ENCODE measurements at places on chromosomes 2 and 18.

DNA sequence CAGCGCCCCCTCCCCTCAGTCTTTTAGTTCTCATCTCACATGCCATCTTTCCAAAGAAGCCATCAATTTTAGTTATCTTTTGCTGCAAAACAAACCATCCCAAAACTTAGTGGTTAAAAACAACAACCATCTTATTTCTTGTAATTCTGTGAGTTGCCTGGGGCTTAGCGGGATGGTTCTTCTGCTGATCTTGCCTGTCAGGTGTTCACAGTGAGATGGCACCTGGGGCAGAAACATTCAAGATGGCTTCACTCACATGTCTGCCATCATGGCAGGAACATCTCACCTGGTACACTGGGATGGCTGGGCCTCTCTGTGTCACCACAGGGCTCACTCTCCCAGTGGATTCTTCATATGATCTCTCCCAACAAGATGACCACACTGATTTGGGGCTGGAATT, 144.5 kb upstream of the MSH6 start:
- DNase-seq: no peak

- DNase-seq: no peak
These were observed 22.1 kb upstream of the CNGA3 start for GRCh38 chr2:98324181-98324580.

DNA sequence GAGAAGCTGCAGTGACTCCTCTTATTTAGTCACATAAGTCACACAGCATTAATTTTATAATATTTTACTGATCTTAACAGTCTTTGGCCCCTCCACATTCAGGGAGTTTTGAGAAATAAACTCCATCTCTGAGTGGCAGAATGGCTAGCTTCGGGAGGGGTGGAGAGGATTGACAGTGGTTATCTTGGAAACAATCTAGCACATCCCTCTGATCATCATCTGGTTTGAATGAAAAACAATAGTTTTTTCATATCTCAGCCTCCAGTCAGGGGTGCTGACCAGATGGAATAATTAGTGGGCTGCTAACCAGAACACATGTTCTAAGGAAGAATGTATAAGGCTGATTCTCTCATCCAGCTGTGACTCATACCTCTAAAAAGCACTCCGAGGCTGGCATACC, 477.5 kb downstream of the DPP10 start:
- DNase-seq: no peak

- no peak for DNase-seq
These were observed 389.3 kb downstream of the IRS1 start for GRCh38 chr2:226410247-226410835.

DNA sequence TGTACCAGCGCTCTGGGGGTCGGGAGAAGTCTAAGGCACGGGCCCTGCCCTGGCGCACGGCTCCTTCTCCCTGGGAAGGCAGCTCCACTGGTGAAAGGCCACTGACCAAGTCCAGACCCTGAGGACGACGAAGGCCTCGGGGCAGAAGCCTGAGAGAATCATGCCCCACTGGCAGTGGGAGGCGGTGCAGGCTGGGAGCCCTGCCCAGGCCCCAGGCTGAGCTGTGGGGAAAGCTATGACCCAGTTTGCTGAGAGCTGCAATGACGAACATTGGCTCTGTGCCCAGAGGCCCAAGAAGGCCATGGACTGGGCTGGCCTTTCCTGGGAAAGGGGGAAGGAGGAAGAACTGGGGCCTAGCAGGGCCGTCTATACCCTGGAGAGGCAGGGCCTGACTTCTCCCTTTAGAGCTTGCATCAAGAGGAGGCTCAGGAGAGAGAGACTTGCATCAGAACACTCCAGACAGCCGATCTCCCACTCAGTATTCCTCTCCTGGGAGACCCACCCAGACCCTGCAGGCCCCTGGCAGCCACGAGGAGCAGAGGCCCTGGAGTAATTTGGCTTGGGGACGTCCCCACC, 32.9 kb downstream of the HS1BP3 start:
- DNase-seq: no peak

- DNase-seq: no peak
These were observed 27.9 kb downstream of the RIF1 start for GRCh38 chr2:151437630-151438029.

DNA sequence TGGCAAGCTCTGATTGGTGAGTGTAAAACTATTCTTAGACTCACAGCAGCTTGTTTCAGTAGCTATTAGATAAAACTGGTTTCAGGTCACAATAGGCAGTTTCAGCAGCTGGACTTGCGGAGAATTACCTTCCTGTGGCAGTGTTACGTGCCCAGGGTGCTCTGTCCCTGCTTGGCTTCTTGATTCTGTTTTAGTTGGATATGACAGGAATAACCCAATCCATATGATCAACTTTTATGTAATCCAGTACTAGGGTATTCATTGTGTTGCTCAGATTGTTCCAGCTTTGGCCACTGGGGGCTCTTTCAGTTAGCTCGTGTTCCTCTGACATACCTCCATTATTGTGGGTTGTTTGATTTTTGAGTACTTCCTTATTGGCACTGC, 43.1 kb downstream of the INPP4A start:
- no peak for DNase-seq

GRCh38 chr2:177673602-177674595, 281.3 kb downstream of the AGPS start:
- no peak for DNase-seq

- DNase-seq: no peak
These were observed 96.9 kb downstream of the HNRNPLL start for GRCh38 chr2:38505779-38506178.

- DNase-seq: no peak
These were observed 387.2 kb downstream of the SOX11 start for GRCh38 chr2:6079405-6079804.

- peak; percentile 5 for DNase-seq
These were observed 1.0 kb downstream of the ZCCHC2 start for GRCh38 chr18:62523631-62524439.

DNA sequence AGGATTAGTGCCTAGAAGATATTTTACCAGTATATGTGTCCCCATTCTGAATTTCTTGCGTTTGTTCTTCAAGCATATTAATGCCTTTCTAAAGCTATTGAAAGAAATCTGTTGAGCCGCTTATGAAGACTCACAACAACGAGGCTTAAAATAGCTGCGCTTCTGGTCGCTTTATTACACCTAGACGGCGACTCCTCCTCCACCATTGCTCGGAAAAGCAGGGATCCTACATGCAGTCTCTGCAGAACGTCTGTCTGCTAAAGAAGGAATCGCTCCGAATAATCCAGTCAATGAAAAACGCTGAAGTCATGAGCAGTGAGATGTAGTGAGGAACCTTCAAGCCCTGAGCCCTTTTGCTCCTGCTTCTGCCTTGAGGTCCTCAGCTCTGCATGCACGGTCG, 94.8 kb upstream of the ZNF516 start:
- no peak for DNase-seq

DNA sequence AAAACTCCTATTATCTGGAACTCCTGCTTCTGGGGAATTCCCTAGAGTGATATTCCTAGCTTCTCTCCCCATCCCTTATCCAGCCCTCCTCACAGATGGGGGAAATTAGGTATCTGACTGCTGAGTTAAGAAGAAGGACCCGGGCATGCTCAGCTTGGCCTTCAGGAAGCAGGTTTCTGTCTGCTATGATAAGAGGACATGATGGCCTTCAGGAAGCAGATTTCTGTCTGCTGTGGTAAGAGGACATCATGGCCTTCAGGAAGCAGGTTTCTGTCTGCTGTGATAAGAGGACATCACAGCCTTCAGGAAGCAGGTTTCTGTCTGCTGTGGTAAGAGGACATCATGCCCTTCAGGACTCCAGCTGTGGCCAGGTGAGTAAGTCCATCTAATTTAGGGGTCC, 65.2 kb downstream of the PLEKHM3 start:
- no peak for DNase-seq

DNA sequence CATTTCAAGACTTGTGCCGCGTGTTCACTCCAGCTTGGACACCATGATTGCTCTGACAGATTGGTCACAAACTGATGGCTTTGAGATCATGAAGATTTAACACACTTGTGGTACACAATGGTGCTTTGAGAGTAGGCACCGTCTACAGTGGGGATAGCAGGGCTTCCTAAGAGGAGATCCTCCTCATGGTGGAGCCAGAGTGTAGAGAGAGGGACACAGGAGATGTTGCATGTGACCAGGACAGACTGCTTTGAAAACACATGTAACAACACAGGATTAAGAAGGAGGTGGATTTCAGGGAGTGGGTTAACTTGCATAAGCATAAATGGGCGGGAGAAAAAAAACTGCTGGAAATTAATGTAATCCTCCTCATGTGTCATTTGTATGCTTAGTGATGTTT, 95.7 kb upstream of the LINC00305 start:
- DNase-seq: no peak

DNA sequence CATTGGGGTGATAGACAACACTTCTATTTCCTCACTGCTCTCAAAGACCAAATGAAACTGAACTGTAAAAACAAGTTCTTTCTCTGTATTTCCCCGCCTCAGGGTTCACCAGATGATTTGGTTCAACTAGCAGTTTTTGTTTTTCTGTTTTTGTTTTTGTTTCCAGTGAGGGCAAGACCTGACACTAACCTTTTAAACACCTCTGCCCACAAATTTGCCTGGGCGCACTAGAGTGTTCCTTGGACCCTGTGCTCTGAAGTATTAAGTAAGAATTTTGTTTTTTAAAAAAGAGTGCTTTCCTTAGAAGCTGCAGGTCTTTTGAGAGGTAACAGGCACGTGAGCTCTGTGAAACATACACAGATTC, 92.9 kb downstream of the DYSF start:
- no peak for DNase-seq

- DNase-seq: no peak
These were observed 20.8 kb downstream of the KCNE4 start for GRCh38 chr2:223072826-223073225.

DNA sequence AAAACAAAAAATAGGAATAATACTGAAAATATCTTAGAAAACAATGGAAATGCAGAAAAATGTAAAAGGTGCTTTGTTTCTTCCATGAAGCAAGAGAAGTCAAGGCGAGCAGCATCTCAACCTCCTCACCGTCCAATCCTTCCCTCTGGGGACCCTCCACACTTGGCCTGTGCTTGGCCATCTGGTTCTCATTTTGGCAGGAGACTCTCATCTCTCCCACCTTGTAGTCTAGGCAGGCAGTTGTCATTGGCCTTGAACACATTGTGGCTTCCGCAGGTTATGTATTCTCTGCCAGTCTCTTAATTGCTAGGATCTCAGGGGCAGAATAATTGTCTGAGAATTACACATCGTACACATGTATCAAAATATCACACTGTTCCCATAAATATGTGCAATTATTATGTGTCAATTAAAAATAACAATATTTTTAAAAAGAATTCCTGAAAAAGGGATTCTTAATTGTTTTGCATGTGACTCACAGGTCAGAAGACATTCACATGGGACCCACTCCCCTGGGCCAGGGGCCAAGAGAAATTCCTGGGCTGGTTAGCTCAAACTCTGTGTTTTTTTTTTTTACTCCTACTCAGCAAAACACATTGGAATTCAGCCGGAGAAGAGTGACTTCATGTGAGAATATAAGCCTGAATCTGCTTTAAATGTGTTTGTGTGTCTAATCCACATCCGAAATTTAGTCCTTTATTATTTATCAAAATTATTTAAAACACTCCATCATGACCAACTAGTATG, 14.0 kb upstream of the ANKRD62 start:
- no peak for DNase-seq

GRCh38 chr2:45778720-45779171, 127.3 kb downstream of the PRKCE start:
- peak; percentile 13 for DNase-seq

- DNase-seq: no peak
These were observed 222.1 kb downstream of the ANKRD30B start for GRCh38 chr18:14970027-14970426.

GRCh38 chr2:3292416-3292815, 85.2 kb downstream of the EIPR1 start:
- no peak for DNase-seq

GRCh38 chr2:104849618-104850141, 4.2 kb upstream of the POU3F3 start:
- no peak for DNase-seq

- no peak for DNase-seq
These were observed 18.7 kb downstream of the IL36B start for GRCh38 chr2:113034016-113034415.

- DNase-seq: no peak
These were observed 182.6 kb downstream of the PLCL1 start for GRCh38 chr2:197986977-197987376.

DNA sequence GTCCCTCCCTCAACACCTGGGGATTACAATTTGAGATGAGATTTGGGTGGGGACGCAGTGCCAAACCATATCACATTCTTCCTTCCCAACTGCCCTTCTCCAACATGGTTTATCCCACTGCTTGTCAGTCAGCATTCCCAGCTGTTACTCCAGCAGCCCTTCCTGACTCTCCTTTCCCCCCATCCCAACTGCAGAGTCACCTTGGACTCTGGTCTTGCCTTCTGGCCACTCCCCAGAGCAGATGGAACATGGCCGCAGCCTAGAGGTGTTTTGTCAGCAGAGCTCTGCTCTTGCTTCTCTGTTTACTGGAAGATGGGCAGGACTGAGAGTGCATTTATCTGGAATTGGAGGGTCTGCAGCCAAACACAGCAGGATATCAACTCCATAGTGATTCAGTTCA, 51.2 kb upstream of the MEX3C start:
- DNase-seq: no peak

DNA sequence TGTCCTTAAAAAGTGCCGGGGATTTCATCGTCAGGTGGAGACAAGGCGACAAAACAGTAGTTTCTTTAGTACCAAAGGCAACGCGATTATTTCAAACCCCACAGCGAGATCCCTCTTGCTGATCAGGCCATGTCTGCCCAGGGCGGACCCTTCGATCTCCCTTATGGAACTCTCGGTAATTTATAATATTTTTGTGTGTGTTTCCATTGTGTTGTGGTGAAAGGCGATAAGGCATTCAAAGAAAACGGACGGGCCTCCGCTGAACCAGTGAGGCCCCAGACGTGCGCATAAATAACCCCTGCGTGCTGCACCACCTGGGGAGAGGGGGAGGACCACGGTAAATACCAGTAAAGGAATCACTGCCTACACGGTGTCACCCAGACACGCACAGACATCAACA, 1.4 kb upstream of the GAD1 start:
- DNase-seq: no peak

- DNase-seq: no peak
These were observed 56.9 kb upstream of the SEMA4C start for GRCh38 chr2:96926791-96927190.

DNA sequence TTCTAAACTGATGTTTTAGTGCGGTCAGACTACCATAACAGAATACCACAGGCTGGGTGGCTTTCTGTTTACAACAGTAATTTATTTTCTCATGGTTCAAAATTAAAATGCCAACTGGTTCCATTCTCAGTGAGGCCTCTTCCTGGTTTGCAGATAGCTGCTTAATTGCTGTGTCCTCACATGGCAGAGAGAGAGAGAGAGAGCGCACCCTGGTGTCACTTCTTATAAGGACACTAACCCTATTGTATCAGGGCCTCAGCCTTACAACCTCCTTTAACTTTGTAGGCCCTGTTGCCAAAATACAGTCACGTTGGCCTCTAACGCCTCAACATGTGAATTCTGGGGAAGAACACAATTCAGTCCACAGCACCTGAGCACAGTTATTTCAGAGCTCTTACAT, 37.5 kb upstream of the ZNF385B start:
- no peak for DNase-seq

GRCh38 chr2:149329068-149329467, 1.3 kb upstream of the LYPD6 start:
- no peak for DNase-seq
